Aortic smooth muscle cell (primary cell): ENCODE measurements at places on chromosomes 2 and 18. TPM values are rescaled to one million over a fixed set of nuclear protein-coding genes. Genes with fewer than 3 reads are reported as not detected.

Gene MYCN
- not detected in 2 replicates for total RNA-seq

Gene SKOR2
- not detected in 2 replicates for total RNA-seq

Gene STK39
- 12.8 and 16.8 TPM in 2 replicates for total RNA-seq

Gene OSBPL6
- total RNA-seq = 0.53 and 0.56 TPM in 2 replicates

Gene INPP5D
- total RNA-seq = 0.53 and 0.56 TPM in 2 replicates

Gene ELOA2
- not detected in 2 replicates for total RNA-seq

Gene ATP5F1A
- total RNA-seq = 708 and 733 TPM in 2 replicates

Gene CYS1
- total RNA-seq = 1.7 and 2.0 TPM in 2 replicates
